ENCODE measurements at places on chromosomes 6 and 20. TPM values are rescaled to one million over a fixed set of nuclear protein-coding genes. Genes with fewer than 3 reads are reported as not detected.

BMP2 gene
- total RNA-seq, result 1.0 TPM

PAX1 gene
- total RNA-seq, result not detected

GRCh38 chr6:33323623-33323948 is 6.0 kb upstream of the ZBTB22 start:
- DNase-seq, result no peak

DNA sequence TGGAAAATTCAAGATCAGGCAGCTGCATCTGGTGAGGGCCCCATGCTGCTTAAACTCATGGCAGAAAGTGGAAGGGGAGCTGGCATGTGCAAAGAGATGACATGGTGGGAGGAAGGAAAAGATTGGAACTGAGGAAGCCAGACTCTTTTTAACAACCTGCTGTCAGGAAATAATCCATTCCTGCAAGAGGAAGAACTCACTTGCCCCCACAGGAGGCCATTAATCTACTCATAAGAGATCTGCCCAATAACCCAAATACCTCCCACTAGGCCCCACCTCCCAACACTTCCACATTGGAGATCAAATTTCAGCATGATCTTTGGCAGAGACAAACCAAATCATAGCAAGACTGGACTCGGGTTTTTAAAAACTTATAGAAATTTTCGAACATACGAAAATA is 200.5 kb upstream of the KCNQ5 start:
- no peak for DNase-seq

GRCh38 chr6:25056130-25056529 is 120.4 kb upstream of the RIPOR2 start:
- no peak for DNase-seq

DNA sequence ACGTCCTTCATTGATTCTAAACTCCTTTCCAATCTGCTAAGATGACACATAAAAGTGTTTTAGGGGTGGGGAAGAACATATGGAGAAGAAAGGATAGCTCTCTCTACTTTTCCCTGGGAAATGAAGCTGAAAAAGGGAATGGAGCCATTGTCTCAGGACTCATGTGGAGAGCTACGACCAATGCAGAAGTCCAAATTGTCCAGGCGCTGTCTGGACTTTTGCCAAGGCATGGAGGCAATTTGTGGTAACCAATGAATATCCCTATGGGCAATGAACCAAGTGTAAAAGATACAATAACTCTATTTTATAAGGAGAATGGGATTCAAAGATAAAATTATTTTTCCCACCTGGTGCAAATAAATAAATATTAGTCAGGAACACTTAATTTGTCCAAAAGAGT is 16.1 kb downstream of the FBXL4 start:
- no peak for DNase-seq

JARID2 gene
- total RNA-seq, result 3.8 TPM

OXT gene
- not detected for total RNA-seq

- DNase-seq, result no peak
Observed at GRCh38 chr6:170165471-170166117, 125.3 kb downstream of the DLL1 start.

- DNase-seq, result no peak
Observed at GRCh38 chr20:3901028-3901705, 12.0 kb downstream of the PANK2 start.

- no peak for DNase-seq
Observed at GRCh38 chr6:7894262-7895124, 16.1 kb downstream of the TXNDC5 start.

SNX5 gene
- 132 TPM for total RNA-seq

DNA sequence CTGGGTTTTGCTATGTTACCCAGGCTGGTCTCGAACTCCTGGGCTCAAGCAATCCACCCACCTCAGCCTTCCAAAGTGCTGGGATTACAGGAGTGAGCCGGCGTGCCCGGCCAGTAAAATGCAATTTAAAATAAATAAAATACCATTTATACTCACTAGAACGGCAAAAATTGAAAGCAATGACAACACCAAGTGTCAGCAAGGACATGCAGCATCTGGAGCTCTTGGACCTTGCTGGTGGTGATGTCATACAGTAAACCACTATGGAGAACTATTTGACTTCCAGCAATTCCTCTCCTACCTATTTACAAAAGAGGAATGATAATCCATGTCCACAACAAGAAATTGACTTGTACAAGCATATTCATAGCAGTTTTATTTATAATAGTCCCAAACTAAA is 105.7 kb upstream of the PHACTR1 start:
- no peak for DNase-seq

DNA sequence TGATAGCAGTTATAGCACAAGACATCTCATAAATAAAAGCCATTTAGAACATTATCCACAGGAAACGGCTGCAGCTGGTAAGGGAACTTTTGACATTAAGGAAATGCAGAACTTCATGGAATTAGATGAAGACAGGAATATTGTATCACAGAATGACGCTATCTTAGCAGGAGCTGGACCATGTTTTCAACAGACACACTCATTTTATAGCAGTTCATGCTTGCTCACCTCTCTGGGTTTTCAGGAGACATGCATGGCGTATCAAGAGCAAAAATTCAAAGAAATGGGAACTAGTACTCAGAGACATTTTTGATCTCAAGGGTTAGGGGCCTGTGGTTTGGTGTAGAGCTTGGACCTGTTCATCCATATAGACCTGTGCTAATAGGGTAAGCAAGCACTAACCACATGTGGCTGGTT is 125.0 kb downstream of the FYN start:
- no peak for DNase-seq

TMEM14C gene
- total RNA-seq, result 197 TPM

DNA sequence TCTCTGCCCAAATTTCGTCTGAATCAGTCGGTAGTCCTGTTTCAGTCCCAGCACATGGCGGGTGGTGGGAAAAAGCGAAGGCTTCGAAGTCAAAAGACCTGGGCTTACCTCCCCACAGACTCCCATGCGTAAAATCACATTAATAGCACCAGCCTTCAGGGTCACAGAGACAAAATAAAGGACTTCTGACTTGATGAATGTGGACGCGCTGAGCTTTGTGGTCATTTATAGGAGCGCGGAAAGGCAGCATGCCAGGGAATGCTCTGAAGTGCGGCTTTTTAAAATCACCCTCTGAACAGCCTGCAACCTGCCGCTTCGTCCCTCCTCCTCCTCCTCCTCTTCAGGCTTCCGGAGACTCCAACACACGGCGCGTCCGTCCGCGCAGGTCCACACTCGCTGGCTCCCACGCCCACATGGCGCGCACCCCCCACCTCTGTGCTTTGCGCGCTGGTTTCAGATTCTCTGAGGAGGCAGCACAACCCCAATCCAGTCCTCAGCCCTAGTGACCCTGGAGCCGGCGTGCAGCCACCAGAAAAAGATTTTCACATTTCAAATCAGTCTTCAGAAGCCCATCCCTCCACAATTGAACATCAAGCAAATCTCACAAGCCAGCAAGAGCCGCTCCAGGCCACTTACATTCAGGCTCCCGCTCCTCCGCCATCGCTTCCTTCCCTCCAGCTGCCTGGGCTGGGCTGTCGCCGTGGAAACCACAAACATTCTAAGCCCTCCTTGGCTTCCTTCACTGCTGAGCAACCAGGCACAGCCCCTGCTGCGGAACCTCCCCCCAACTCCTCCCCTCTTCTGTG is at the start of gene C6orf118:
C6orf118 (minus strand) TSS at position 680 of the 806 bp plus-strand sequence; CDS start at position 661, 19 bp downstream.
- peak; percentile 82 for DNase-seq

RNF144B gene
- 0.13 TPM for total RNA-seq

- DNase-seq, result no peak
Observed at GRCh38 chr20:17177341-17177740, 49.5 kb upstream of the PCSK2 start.

- peak; percentile 71 for DNase-seq
Observed at GRCh38 chr6:12324099-12324498, 33.9 kb downstream of the EDN1 start.

DNA sequence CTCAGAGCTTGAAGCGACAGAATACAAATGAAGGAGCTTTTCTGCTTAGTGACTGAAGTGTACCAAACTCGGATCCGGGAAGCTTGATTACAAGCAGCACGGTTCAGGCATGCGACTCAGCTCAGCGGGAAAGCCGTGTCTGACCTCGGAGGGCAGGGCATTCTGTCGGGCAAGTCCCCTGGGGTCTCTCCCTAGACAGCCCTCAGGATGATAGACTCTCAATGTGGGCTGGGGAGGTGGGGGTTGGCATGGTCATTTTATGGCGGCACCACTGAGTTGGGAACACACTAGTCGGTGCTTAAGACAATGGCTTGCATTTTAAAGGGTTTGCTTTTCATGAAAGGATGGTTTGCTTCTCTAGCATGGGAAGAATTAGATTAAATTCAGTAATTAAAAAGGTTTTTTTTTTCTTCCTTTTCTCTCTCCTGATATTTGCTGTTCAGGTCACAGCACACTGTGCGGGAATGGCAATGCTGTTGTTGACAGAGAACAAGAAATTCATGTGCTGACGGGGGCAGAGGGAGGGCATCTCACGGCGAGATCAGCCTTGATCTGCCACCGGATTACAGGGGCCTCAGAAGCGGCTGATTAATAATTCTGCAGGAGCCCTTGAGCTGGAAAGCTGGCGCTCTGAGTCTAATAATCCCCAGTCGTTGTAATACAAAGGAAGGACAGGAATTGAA is 80.7 kb upstream of the TRAF3IP2 start:
- DNase-seq, result no peak

GRCh38 chr6:156867121-156867520 is 89.9 kb downstream of the ARID1B start:
- DNase-seq, result no peak

CRISP3 gene
- total RNA-seq, result not detected

KAT14 gene
- total RNA-seq, result 18.2 TPM

FAM217B gene
- total RNA-seq, result 6.4 TPM

NKAIN2 gene
- total RNA-seq, result 0.06 TPM

PRPH2 gene
- 2.6 TPM for total RNA-seq

DNA sequence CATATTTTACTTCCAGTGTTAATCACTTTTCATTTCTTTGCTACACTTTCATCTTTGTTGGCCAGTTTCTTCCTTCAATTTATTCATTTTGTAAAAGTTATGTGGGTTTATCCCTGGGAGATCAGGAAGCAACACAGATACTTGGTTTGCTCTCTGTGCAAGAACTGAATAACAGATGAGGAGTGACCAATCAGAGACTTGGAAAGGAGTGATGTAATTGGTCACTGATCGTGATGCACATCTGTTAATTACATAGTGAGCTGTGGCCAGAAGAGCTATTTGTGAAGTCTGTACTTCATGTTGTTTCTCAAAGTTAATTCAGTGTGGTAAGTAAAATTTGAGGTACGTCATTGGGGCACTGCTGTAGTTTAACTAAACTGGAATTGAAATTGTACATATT is 21.3 kb downstream of the ANKRD6 start:
- DNase-seq, result no peak

RIPPLY2 gene
- total RNA-seq, result not detected

CYP39A1 gene
- 0.13 TPM for total RNA-seq

- no peak for DNase-seq
Observed at GRCh38 chr6:97078791-97079190, 154.3 kb downstream of the KLHL32 start.

- DNase-seq, result no peak
Observed at GRCh38 chr6:599576-600448, 57.1 kb downstream of the HUS1B start.

TBCC gene
- total RNA-seq, result 42.8 TPM

- no peak for DNase-seq
Observed at GRCh38 chr6:106324726-106325335, 729 bp downstream of the ATG5 start.

- peak; percentile 45 for DNase-seq
Observed at GRCh38 chr6:91865889-91866288, 1279.0 kb upstream of the MAP3K7 start.

DNA sequence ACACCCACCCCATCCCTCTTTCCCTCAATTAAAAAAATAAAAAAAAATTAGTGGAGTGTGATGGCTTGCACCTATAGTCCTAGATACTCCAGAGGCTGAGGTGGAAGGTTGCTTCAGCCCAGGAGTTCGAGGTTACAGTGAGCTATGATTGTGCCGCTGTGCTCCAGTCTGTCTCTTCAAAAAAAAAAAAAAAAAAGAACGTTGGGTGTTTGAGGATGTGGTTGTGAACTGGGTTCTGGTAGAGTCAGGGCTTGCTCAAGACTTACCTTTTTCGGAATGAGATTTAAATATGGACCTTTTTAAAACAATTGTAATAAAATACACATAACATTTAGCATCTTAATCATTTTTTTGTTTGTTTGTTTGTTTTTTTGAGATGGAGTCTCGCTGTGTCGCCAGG is 211.9 kb downstream of the OR2B2 start:
- DNase-seq, result no peak

DNA sequence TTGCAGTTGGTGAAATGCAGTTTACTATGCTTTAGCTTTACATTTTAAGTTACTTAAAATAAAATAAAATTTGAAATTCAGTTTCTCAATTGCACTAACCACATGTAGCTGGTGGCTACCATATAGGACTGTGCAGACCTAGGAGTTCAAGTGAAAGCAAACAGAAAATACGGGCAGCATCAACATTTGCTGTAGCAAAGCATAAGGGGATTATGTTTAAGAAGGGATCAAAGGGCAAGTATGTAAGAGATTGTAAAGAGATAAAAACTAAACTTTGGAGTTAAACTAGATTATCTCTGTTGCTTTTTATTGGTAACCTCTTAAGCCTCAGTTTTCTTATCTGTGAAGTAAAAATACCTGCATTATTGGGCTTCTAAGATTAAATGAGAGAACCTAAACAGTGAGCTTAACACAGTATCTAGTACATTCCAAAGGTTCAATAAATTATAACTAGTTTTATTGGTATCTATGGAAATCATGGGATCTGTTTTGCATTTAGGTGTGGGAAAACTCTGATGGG is 81.2 kb downstream of the SPTLC3 start:
- DNase-seq, result no peak

DNA sequence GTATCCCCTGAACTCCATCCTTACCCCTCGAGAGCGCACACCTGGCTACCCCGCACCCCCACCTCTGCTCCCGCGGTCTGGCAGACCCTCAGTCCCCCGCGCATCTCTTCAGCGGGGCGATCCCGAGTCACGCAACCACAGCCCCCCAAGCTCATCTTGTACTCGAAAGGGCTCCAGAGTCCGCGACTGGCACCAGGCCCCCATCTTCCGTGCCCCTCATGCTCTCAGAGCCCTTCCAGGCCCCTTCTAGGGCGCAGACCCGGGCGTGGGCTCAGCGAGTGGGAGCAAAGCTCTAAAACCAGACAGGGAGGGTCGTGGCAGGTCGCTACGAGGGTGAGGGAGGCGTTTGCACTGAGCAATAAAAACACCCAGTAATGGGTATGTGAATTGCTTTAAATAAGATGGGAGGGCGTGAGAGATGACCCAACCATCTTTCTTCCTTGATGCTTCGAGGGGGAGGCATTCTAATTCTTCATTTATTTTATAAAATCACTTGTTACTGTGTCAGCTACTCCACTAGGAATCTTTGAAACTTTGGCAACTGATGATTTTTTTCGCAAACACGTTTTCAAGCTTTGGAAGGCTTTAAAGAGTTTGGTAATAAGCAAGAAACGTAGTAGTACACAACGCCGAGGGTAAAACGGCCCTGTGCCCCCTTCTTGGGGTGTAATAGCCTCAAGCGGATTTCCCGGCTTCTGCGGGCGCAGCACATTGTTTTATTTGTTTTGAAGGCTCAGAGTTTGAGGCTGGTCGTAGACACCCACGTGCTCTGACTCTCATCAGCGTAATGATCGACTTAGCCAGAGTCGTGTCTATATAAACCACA is 42.6 kb upstream of the SUPT3H start:
- DNase-seq, result no peak
